ENCODE measurements at places on chromosomes 6 and 20.

- no peak for DNase-seq
Observed at GRCh38 chr6:122804962-122805485, 16.0 kb downstream of the SMPDL3A start.

DNA sequence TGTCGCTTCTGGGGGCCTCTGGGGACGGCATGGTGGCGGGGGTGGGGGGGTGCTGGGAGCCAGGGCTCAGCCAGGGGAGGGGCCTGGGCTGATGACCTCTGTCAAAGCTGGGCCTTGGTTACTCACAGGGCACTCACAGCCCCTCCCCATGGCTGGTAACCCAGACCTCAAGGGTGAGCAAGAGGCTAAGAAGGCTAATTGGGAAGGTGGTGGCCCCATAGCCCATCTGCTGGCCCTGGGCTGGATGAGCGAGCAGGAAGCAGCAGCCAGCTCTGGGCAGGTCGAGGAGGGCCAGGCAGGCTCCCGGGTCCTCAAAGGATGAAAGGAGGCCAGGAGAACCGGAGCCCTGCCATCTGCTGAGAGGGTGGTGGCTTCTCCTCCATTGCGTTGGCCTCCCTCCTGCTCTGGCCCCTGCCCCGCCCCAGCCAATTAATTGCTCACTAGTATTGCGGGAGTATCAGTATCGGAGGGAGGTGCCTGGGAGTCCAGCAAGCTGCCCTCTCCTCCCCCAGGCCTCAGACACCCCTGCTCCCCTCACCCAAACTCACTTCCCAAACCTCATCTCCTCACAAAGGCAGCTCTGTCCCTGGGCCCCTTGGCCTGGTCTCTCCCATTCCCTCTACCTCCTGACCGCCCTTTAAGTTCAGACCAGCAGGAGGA lies 1.0 kb upstream of the CDSN start:
- DNase-seq: no peak

GRCh38 chr6:33279971-33280511 lies 3.1 kb downstream of the B3GALT4 start:
- DNase-seq: no peak

DNA sequence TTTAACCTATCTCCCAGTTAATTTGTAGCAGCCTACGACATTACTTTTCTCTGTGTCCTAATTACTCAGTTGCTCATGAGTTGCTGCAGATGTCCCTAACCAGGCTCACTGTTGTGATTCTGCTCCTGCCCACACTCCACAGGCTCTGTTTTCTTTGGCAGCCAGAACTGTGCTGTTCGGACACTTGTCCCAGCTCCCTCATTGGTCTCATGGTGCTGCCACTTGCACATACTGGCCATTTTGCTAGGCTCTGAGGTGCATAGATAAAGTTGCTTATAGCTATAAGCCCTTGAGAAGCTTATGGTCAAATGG lies 55.0 kb downstream of the NOX3 start:
- DNase-seq: no peak

DNA sequence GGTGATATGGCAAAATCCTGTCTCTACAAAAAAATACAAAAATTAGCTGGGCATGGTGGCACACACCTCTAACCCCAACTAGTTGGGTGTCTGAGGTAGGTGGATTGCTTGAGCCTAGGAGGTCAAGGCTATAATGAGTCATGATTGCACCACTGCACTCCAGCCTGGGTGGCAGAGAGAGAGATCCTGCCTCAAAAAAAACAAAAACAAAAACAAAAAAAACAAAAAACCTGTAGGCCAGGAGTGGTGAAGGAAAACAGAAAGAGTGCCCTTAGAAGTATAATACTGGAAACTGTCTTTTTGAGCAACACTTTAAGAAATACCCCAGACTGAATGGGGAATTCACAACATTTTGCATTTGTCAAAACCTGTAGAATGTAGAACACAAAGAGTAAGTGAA lies 85.3 kb downstream of the JARID2 start:
- no peak for DNase-seq

DNA sequence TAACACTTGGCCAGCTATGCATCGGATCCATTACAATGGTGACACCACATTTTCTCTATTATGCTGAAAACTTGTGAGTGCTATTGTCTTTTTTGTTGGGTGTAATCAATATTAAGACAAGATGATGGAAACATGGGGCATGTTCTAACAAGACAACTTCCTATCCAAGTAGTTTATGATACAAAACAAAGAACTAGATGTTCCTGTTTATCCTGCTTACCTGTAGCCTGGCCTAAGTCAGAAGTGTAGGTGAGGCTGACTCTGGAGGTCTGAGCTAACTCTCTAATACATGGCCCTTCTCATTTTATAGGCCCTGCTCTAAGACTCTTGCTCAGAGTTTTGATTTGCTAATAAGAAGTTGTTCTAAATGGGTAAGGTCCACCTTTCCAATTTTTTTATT lies 242.4 kb upstream of the STXBP5 start:
- DNase-seq: no peak

DNA sequence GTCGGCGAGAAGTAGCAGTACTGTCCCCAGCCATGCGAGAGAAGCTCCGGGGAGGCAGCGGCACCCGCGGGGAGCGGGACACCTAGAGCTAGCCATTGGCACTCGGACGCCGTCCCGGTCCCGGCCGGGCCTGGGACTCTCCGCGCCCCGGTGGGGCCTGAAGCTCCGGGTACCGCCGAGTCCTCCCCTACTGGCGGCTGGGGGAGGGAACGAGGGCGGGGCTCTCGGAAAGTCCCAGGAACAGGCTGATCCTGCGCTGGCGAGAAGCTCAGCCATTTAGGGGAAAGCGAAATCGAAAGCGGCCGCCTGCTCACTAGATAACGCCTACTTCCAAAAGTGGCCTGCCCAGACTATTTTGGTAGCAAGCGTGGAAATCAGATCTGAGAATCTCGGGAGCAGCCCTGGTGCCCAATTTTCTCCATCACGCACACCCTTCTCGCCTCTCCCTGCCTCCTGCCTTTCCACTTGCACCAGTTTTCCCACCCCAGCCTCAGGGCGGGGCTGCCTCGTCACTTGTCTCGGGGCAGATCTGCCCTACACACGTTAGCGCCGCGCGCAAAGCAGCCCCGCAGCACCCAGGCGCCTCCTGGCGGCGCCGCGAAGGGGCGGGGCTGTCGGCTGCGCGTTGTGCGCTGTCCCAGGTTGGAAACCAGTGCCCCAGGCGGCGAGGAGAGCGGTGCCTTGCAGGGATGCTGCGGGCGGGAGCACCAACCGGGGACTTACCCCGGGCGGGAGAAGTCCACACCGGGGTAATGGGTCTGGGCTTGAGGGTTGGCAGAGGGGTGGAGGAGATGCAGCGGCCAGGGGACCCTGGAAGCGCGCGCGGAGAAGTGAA lies at the start of the genes PSMB9 and TAP1:
Gene PSMB9 (plus strand): TSS at position 652 of the 835 bp plus-strand sequence. CDS start 38 bp downstream, at position 690.
Gene TAP1 (minus strand): TSS at position 164 of the 835 bp plus-strand sequence. CDS start 68 bp downstream, at position 96.
- peak; percentile 93 for DNase-seq

GRCh38 chr6:6469074-6469473 lies 119.4 kb upstream of the LY86 start:
- no peak for DNase-seq

GRCh38 chr6:30465595-30466306 lies 23.6 kb upstream of the HLA-E start:
- DNase-seq: no peak

DNA sequence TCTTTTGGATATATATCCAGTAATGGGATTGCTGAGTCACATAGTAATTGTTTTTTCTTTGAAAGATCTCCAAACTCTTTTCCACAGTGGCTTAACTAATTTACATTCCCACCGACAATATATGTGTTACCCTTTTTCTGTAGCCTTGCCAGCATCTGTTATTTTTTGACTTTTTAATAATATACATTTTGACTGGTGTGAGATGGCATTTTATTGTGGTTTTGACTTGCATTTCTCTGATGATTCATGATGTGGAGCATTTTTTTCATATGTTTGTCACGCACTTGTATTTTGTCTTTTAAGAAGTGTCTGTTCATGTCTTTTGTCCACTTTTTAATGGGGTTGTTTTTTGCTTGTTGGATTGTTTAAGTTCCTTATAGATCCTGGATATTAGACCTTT lies 58.9 kb upstream of the OPRM1 start:
- no peak for DNase-seq

- DNase-seq: no peak
Observed at GRCh38 chr6:36110863-36111262, 19.4 kb upstream of the MAPK13 start.

- no peak for DNase-seq
Observed at GRCh38 chr6:19892260-19892659, 55.1 kb downstream of the ID4 start.

DNA sequence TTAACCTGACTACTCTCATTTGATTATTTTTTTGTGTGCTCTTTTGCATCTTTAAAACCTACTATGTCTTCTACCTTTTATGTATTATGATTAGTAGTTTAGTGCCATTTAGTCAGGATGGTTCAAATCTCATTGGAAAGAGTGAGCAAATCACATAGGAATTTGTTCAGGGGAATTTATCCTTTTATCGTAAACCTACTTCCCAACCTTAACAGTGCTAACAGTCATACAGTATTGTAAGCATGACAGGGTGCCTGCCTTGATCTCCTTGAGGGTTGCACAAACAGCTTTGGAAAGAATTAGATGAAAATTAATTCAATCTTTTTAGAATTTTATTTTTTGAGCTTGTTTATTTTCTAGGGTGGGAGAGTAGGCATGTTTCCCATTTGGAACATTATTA lies 18.3 kb downstream of the RNF8 start:
- no peak for DNase-seq

DNA sequence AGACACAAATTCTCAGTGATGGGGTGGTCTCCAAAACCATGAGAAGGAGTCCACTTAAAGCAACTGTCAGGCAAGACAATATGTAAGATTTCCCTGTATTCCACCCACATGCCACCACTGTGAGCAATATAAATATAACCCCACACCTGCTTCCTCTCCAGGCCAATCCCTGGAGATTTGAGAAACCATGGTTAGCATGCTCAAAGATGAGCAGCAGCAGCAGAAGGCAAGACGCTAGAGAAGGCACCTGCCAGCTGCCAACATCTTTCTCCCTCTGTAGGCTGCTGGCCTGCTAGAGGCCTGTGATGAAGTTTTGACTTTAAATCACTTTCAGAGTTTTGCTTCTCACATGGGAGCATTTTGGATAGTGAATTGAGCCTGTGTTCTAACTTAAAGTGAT lies 7.9 kb upstream of the SOD2 start:
- no peak for DNase-seq

- no peak for DNase-seq
Observed at GRCh38 chr6:84926189-84927155, 162.1 kb upstream of the TBX18 start.

DNA sequence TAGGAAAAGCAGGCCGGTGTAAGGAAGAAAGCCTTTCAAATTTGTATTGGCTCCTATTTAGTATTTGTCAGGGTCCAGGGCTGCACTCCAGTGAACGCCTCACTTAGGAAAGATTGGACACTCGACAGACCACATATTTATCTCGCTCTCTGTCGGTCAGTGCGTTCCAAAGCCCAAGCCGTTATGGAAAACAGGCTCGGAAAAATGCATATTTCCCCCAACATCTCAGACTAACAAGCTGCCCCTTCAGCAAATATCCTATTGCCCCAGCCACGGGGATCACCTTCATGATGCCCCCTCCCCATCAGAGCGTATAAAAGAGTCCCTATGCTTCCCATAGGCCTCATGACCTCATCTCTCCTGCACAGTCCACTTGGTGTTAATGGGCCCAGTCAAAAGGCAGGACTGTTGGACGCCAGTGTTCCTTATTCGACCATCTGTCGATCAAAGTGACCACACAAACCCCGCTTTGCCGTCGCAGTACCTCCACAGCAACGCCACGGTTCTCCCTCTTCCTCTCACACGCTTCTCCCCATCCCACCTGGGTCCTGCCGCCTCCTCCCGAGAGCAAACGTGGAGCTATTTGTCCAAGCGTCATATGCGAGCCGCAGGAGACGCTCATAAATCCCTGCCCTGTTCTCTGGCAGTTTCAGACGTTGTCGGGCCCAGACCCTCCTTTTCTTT lies 63.3 kb downstream of the NPEPL1 start:
- DNase-seq: no peak

DNA sequence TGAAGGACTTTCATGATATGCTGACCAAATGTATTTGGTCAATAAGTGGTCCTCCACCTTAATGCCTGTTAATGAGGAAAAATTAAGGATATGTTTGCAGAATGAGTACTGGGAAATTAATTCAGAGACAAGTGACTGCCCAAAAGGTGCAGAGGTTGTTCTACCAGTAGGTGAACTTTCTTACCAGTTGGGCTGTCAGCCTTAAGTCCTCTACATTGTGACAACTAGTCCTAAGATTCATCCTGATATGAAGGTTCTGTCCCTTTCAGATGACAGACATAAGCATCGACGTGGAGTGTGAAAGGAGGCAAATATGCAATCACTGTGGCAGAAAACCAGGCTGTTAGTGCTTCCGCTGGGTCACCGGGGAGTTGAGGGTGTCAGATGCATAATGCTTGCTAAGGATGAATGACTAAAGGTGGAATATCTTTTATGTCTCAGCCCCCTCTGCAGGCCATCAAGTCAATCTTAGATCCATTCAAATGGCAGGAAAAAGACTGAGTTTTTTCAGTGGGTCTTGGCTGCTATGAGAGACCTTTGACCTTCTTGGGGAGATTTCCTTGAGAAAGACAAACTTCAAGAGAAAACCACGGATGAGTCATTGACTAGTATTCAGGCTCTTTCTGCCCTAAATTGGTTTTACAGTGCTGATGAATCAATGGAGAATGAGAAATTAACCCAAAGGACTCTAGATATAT lies 226.0 kb downstream of the TPBG start:
- no peak for DNase-seq

GRCh38 chr6:14333556-14334305 lies 216.2 kb downstream of the CD83 start:
- DNase-seq: no peak

DNA sequence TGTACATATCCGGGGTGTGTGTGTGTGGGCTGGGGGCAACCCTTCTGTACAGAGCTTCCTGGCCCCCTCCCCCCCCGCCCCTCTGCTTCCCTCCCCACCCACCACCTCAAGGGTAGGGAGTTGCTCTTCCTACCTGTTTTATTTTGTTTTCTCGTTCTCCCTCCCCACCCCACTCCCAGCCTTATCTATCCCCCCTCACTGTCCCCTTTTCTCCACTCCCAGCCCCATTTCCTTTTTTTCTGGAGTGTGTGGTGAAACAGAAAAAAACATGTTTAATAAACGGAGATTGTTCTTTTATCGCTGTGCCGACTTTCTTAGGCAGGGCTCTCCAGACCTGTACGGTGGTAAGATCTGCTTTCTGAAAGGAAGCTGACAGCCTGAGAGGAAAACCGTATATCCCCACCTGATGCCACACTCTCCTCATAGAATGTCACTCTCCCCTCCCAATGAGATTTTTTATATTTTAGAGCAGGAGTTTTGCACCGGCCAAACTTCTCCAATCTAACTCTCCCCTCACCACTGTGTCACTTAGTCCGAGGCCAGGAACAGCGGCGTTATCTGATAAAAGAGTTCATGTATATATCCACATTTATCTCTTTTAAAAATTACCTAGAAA lies 875 bp upstream of the ZBTB9 start:
- DNase-seq: no peak

- no peak for DNase-seq
Observed at GRCh38 chr6:13681305-13682061, 30.2 kb downstream of the RANBP9 start.

- no peak for DNase-seq
Observed at GRCh38 chr6:154548130-154548830, 37.8 kb upstream of the CNKSR3 start.

GRCh38 chr20:13442986-13443385 lies 195.7 kb downstream of the TASP1 start:
- DNase-seq: no peak

Data from stimulated activated CD4-positive, alpha-beta T cell treated with anti-CD3 and anti-CD28 coated beads, Interleukin-2, amount 100 ng/mL, for 48 hours (primary cell).